Activated naive CD4-positive, alpha-beta T cell treated with anti-CD3 and anti-CD28 coated beads for 36 hours (primary cell): ENCODE measurements at places on chromosomes 5 and 9.

- no peak for DNase-seq
Measured at GRCh38 chr9:81565144-81565543, 124.2 kb downstream of the TLE1 start.

GRCh38 chr9:84379740-84380139, 39.2 kb upstream of the SLC28A3 start:
- DNase-seq, result no peak

- DNase-seq, result no peak
Measured at GRCh38 chr9:90799271-90799852, 2.3 kb upstream of the SYK start.

- no peak for DNase-seq
Measured at GRCh38 chr5:59640411-59640810, 253.1 kb downstream of the PDE4D start.

DNA sequence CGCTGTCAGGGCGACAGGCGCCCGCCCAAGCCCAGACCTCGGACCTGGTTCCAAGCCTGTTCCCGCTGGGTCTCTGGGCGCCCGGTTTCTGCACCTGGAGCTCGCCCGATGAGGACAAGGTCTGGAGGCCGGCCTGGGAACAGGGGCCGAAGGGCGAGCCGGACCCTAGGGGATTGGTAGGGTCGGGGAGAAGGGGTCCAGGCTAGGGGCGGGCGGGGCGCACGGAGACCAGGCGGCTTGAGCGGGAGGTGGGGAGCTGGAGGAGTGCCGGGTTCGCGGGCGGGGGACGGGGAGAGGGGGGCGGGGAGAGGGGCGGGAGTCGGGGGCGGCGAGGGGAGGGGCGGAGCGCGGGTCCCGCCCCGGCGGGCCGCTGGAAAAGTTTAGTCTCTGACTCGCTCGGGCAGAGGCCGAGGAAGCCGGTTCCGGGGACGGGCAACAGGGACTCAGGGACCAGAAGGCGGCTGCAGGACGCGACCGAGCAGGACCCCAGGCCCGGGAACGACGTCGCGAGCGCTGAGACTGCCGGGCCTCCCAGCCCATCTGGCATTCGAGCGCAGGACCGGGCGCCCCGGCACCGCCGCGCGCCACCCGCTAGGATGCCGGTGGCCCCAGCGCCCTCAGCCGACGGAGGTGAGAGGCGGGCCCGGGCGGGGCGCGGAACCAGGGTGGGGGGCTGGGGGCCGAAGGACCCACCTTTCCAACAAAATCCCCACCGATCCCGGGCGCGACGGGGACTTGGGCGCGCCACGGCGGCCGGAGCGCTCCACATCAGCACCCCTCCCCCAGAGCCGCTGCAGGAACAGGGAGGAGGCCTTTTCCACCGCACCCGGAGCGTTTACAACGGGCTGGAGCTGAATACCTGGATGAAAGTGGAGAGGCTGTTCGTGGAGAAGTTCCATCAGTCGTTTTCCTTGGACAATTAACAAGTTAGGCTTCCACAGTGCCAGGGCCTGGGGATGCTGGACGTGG, at the start of gene S1PR3:
Gene S1PR3 (plus strand): TSS at position 403 of the 969 bp plus-strand sequence. CDS start 9,733 bp downstream, outside the sequence.
- DNase-seq, result peak; percentile 45

DNA sequence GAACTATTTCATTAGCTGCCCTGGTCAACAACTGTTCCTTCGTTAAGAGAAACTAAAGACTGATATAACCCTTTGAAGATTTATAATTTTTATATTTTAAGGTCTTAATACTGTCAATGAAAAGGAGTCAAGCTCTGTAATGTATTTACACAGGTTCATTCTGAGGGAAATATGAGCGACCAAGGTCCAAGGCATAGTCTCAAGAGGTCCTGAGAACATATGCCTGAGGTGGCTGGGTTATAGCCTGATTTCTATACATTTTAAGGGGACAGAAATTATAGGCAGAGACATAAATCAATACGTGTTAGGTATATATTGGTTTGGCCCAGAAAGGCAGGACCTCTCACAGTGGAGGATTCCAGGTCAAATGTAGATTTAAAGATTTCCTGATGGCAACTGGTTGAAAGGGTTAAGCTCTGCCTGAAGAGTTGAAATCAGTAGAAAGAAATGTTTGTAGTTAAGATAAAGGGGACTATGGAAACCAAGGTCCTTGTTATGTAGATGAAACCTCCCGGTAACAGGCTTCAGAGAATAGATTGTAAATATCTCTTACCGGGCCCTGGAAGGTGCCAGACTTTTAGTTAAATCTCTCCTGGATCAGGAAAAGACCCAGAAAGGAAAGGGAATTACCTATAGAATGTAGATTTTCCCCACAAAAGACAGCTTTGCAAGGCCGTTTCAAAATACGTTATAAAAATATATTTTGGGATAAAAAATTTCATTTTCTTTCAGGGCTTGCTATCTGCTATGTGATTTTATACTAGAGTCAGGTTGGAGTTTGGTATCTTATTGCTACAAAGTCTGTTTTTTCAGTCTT, 107.3 kb upstream of the PRLR start:
- no peak for DNase-seq

GRCh38 chr9:19022206-19022605, 10.8 kb downstream of the SAXO1 start:
- no peak for DNase-seq

DNA sequence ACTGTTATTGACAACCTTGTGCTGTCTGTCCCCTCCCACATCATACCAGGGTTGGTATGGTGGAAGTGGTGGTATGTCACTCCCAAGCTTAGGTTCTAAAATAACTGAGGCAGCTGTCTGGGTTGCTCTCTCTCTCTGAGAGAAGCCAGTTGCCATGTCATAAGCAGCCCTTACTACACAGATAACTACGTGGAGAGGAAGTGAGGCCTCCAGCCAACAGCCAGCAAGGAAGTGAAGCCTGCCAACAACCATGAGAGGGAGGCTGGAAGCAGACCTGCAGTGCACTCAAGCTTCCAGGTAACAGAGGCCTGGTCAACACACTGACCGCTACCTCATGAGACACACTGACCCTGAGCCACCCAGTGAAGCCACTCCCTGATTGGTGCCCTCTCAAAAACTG, 18.6 kb downstream of the CTNNAL1 start:
- peak; percentile 21 for DNase-seq

- no peak for DNase-seq
Measured at GRCh38 chr5:146461319-146461718, 14.2 kb downstream of the TCERG1 start.

- DNase-seq, result no peak
Measured at GRCh38 chr9:97473717-97474116, 27.7 kb upstream of the TMOD1 start.

GRCh38 chr5:102539996-102540728, 41.4 kb upstream of the SLCO6A1 start:
- no peak for DNase-seq

DNA sequence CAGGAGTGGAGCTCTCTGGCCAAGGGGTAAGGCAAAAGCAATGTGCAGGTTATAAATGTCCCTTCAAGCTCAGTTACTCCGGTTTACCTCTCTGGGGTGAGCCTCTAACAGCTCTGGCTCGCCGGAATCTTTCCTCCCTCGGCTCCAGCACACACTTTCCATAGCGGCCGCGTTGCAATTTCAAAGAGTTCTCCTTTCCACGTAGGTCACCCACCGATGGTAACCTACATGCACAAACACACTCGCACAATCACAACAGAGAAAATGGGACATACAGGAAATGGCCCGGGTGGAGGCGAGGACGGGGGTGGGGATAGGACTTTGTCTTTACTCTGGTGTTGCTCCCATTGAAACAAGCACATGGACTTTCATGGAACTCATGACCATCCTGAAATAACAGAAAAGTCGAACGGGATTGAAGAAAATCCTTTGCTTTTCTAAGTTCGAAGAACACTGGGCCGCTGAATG, 1.2 kb downstream of the LHFPL2 start:
- DNase-seq, result peak; percentile 18

DNA sequence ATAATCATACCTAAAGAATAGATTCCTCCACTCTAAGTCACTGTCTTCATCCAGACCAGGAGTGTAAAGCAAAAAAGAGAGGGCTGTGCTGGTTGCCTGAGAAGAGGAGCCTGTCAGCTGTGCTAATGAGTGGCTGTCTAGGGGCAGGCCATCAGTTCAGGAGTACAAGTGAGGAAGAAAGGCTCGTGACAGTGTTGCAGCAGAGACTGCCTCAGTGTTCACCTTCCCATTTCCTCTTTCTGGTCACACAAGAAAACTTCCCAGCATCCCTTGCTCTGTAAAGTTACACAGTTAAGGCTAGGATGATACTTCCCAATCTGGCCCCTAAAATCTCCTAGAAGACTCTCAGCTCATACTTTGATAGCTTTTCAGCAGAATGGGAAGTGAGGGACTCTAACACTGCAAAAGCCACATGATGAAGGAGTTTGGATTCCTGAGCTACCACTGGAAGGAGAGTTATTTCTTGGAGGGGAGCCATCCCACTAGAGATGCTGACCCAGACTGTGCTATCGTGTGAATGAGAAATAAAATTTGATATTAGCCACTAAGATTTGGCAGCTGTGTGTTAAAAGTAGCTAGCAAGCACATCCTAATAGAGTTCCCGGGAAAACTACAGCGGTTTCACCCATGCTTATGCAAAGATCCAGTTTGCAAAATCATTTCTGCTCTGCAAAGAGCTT, 67.1 kb downstream of the ADAMTS12 start:
- no peak for DNase-seq

GRCh38 chr9:79700607-79701360, 129.0 kb downstream of the TLE4 start:
- DNase-seq, result no peak

GRCh38 chr5:174419540-174420132, 304.7 kb upstream of the MSX2 start:
- DNase-seq, result peak; percentile 91

DNA sequence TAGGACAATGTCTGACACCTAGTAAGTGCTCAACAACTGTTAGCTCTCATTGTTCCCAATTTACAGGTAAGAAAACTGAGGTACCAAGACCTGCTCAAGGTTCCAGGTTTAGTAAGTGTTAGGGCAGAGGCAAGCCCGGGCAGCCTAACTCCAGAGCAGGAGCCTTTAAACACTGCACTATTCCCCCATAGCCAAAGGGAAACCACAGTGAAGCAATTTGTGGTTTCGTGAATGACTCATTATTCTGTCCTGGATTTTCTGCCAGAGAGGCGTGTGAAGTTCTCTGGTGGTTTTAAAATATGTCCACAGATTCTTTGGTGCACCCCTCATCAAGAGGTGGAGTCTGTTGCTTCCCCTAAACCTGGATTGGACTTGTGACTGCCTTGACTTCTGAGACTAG, 1.0 kb upstream of the MCC start:
- DNase-seq, result peak; percentile 25

DNA sequence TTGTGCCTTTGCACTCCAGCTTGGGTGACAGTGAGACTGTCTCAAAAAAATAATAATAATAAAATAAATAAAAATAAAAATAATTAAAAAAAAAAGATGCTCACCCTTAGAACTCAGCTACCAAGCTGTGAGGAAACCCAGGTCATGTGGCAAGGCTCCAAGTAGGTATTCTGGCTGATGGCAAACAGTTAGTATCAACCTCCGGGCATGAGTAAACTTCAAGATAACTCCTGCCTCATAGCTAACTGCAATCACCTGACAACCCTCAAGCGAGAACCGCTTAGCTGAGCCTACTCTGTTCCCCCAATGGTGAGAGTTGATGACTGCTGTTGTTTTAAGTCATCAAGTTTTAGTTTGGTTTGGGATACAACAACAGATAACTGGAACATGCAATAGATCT, 6.1 kb upstream of the SLC44A1 start:
- no peak for DNase-seq

- DNase-seq, result no peak
Measured at GRCh38 chr9:90988318-90988717, 186.7 kb downstream of the SYK start.

DNA sequence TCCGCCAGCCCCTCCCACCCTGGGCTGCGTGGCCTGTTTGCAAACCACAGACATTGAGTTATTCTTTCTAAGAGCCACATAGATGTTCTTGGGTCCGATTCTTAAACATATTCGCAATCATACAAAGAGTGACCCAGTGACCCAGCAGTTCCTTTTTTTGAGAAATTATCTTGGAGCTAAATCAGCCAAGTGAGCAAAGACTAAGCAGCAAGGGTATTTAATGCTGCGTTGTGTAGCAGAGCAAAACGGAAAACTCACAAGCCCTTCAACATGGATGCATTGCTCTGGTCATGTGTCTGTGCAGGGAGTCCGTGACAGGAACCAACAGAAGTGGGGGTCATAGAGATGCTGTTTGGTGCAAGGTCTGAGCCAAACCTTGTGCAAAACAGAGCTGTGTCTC, 95.6 kb downstream of the OLFM1 start:
- no peak for DNase-seq

DNA sequence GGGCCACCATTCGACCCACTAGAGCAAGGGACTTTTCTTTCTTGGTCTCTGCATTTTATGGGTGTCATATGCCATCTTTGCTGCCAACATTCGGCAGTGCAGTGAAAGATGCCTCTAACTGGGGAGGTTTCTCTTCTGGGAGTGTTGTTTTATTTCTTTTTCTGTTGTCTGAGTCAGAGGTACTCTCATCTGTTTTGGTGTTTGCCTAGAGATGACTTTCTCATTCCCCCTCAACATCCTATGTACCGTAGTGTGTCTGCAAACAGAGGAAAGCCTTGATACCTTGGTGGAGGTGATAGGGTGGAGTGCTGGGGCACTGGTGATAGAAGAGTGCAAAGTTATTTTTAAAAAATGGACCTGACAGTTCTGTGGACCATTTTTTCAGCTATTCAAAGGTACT, 182.1 kb downstream of the ARHGAP26 start:
- DNase-seq, result no peak

- DNase-seq, result peak; percentile 9
Measured at GRCh38 chr5:141040093-141040770, 10.9 kb upstream of the PCDHB1 start.

GRCh38 chr9:4106081-4106759, 193.6 kb downstream of the GLIS3 start:
- no peak for DNase-seq

DNA sequence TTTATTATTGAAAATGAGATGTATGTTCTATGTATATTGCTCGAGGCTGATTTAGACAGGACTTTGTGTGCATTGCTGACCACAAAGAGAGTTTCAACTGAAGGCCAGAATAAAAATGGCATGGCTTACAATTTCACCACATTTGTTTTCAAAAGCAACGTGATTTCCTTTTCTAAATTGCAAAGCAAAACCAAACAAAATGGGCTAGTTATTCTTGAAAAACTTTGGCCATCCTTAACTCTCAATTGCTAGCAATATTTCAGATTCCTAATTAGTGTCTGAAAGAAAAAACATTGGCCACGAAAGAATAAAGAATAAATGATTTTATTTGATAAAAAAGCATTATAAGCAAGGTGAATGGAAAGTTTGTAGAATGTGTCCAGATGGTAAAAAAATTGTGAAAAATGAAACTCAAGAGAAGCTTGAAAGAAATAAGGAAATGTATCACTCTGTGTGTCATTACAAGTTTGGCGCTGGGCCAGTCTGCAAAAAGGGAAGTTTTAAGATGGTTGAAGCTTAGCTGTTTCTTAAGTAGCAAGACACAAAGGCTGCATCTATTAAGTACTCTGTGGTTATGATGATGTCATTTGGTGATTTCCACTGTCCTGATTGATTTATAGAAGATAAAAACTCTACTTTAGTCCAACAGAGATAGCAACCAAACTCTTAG, 89.2 kb upstream of the PRLR start:
- DNase-seq, result peak; percentile 94
